Stimulated activated CD8-positive, alpha-beta memory T cell treated with anti-CD3 and anti-CD28 coated beads, Interleukin-7, amount 100 ng/mL, for 1 hour (primary cell): ENCODE measurements at places on chromosomes 7 and 10.

- no peak for DNase-seq
Measured at GRCh38 chr10:106911096-106911495, 253.4 kb downstream of the SORCS1 start.

- no peak for DNase-seq
Measured at GRCh38 chr7:1864161-1864940, 194.3 kb downstream of the ELFN1 start.

DNA sequence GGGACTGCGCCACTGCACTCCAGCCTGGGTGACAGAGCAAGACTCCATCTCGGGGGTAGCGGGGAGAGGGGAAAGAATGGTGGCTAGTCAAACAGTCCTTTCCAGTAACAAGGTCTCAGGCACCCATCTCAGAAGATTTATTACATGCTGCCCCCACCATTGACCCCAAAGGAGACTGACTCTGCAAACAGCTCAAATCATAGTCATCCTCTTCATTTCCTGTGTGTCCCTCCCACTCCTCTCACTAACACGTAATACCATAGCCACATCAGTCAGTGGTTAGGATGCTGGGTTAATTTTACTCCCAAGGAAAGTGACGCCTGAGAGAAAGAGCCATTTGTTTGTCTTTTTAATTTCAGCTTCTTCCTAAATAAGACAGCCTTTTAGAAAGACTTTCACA is 56.6 kb upstream of the BET1 start:
- no peak for DNase-seq

- no peak for DNase-seq
Measured at GRCh38 chr7:69787736-69788431, 189.6 kb downstream of the AUTS2 start.

GRCh38 chr7:521221-522070 is 1.8 kb upstream of the PDGFA start:
- DNase-seq = no peak

GRCh38 chr7:8444468-8444769 is 11.0 kb downstream of the NXPH1 start:
- DNase-seq = no peak

- DNase-seq = no peak
Measured at GRCh38 chr7:47143339-47143738, 438.6 kb downstream of the TNS3 start.

DNA sequence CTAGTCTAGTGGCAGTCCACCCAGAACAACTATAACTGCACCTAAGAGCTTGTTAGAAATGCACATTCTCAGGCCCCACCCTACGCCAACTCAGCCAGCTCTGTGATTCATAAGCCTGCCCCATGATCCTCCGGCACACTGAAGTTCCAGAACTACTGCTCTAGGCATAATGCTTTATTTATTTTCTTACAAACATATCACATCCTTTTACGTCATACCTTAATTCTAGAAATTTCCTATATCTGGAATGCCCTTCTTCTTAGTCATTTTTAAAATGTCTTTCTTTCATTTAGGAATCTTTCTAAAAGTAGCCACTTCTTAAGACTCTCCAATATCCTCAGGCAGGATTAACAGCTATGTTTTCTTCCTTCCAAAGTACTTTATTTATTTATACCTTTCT is 480.1 kb downstream of the INHBA start:
- DNase-seq = no peak

GRCh38 chr7:159144758-159145489 is at the start of gene VIPR2:
Gene VIPR2 (minus strand): TSS chr7:159144867. CDS start chr7:159144771, 96 bp downstream.
- DNase-seq = no peak

DNA sequence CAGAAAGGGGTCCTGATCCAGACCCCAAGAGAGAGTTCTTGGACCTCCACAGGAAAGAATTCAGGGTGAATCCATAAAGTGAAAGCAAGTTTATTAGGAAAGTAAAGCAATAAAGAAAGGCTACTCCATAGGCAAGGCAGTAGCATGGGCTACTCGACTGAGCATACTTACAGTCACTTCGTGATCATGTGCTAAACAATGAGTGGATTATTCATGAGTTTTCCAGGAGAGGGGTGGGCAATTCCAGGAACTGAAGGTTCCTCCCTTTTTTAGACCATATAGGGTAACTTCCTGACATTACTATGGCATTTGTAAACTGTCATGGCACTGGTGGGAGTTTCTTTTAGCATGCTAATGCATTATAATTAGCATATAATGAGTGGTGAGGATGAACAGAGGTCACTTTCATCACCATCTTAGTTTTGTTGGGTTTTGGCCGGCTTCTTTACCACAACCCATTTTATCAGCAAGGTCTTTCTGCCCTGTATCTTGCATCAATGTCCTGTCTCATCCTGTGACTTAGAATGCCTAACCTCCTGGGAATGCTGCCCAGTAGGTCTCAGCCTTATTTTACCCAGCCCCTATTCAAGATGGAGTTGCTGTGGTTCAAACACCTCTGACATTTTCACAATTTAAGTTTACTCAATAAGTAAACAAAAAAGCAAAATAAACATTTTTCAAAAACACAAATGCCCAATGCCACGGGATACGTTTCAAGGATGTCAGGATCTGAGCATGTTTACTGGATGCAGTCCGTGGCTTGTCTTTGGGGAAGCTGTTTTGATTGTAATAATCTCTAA is 37.0 kb downstream of the ALOX5 start:
- no peak for DNase-seq

DNA sequence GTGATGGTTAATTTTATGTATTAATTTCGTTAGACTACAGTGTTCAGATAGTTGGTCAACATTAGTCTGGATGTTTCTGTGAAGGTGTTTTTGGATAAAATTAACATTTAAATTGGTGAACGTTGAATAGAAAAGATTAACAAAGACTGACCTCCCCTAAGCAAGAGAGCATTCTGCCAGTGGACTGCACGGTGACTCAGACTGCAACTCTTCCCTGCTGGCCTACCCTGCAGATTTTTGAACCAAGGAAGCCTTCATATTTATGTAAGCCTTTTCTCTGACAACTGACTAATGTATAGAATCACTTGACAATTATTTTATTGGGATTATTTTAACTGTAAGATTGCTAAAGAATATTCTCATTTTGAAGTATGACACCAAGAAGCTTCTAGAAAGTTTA is 7.9 kb upstream of the ZNF248 start:
- DNase-seq = no peak

DNA sequence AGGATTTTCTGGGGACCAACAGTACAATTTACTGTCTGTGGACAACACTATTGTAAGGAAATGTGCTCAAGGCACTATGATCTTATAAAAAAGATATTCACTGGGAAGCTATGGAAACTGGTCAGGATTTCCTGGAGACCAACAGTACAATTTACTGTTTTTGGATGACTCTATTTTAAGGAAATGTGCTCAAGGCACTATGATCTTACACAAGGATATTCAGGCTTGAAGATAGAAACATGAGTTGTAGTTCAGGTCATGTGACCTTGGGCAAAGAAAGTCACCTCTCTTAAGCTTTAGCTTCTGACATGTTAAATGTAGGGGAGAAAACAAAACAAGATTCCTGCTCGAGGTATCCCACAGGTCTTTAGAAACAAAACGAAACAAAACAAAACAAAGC is 1.7 kb upstream of the ITPRID1 start:
- no peak for DNase-seq

DNA sequence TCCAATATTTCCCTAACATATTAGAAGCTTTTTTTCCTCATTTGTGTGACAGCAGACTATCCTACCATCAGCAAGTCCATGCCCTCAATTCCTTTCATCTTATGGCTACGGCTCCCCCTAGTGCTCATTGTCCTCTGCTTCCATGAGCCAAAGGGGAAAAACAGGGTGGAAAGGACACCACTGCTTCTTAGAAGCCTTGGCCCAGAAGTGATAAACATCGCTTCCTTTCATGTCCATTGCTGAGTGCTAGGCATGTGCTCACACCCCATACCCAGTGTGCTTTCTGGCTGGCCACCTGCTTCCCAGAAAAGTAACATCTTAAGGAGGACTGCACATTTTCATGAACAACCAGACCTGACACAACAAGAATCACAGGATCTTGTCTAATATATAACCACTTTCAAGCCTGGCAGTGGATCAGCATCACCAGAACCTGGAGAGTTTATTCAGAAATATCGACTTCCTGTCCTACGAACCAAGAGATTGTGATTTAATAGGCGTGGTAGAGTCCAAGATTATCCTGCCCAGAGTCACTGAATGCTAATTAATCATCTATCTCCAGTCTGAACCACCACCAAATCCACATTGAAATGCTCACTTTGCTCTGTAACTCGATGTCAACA is 650.5 kb upstream of the SORCS1 start:
- no peak for DNase-seq
